ENCODE measurements at places on chromosomes 6 and 20.

GRCh38 chr6:116443105-116443504 is 18.1 kb upstream of the CALHM6 start:
- DNase-seq, result no peak

DNA sequence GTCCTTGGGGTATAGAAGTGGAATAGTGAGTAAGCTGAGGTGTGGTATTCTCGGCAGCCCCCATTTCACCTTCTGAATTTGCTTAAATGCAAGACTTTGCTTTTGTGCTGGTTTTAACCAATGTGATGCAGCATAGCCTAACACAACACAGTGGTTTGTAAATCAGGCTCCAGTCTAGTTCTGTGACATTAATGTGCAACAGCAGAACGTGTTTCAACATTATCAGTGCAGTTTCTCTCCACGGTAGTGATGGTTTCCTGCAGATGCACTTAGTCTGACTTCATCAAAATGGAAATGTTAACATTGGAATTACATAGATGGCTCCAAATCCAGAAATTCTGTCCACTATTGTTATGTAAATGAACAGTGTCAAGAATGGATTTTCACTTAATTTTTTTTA is 139.5 kb downstream of the ZFAND3 start:
- DNase-seq, result no peak

DNA sequence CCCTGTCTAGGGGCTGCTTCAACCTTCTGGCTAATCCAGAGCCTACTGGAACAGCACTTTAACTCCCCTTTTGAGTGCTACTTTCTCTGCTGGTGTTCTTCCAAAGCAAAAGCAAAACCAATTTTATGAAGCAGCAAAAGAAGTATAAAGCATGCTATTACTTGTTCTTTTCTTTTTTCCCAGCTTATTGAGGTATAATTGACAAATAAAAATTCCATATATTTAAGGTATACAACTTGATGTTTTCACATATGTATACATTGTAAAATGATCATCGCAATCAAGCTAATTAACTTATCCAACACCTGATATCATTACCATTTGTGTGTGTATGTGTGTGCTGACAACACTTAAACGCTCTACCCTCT is 14.9 kb downstream of the ID4 start:
- DNase-seq, result no peak

GRCh38 chr6:73285674-73286283 is 22.8 kb upstream of the KHDC1 start:
- no peak for DNase-seq

GRCh38 chr20:48846516-48847492 is 19.0 kb upstream of the PREX1 start:
- DNase-seq, result no peak

GRCh38 chr6:51866867-51867266 is 220.5 kb downstream of the PKHD1 start:
- no peak for DNase-seq

DNA sequence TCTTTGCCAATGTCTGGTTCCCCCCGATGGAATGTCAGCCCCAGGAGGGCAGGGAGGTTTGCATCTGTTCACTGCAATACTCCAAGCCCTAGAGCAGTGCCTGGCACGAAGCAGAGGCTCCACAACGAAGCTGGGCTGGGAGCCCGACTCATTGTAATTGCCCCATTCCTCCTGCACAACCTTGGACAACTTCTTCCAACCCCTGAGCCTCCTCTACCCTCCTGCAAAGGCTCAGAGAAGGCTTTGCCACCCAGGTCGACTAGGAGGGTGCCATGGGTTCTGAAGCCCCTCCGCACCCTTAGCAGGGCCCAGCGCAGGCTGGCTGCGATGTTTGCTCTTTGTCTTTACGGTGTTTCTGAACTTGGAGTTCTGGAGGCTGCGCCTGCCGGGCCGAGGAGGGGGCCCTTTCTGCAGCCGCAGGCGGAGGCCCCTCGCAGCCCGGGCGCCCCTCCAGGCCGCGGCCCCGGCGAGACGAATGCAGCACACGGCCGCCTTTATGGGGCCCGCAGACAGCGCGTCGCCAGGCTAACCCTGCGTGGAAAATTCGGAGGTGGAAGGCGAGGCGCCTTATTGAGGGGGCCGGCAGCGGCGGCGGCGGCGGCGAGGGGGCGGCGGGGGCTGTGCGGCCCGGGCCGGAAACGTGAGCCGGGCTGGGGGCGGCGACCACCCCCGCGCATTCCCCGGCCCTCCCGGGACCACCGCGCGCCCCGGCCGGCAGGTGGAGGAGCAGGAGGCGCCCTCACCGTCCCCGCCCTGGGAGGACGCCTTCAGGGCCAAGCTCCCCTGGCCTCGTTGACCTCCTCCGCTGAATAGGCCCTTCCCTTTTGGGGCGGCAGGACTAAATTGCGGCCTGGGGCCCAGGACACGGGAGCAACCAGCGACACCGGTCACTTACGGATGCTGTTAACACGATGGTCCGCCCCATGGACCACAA is 27.0 kb downstream of the SNAI1 start:
- DNase-seq, result no peak

GRCh38 chr6:32108094-32108627 is 977 bp downstream of the TNXB start:
- DNase-seq, result no peak

- no peak for DNase-seq
These were observed 397.1 kb downstream of the ESR1 start for GRCh38 chr6:152204591-152204990.
